Aorta (tissue), 5 donors: ENCODE measurements at places on chromosomes 13 and 19. TPM values are rescaled to one million over a fixed set of nuclear protein-coding genes. Genes with fewer than 3 reads are reported as not detected.
A peak's percentile ranks its signal among the peaks of the same experiment; 100 is the strongest.

- no peak overlapping the region for H3K27ac ChIP-seq
- H3K27me3 ChIP-seq: no peaks in the 10 kb centered on the region
- no peak overlapping the region for H3K4me3 ChIP-seq
- no peaks in the 10 kb centered on the region for H3K36me3 ChIP-seq
Measured at GRCh38 chr13:80428349-80429096, 87.6 kb upstream of the SPRY2 start.

DNA sequence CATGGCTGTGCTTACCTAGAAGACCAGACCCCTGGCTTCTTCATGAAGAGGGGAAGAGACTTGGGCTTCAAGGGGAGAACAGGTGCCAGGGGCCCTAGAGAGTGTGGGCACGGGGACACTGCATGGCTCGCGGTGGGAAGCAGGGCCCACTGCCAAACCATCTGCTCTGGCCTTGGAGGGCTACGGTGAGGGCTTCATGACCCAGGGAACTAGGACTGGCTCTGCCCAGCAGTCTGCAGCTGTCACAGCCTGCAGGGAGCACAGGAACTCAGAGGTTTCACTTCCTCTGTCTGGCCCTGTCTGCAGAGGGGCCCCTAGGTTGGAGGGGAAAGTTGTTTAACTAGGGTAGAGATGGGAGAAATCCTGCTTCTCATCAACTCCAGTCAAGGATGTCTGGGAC is 4.3 kb downstream of the ERCC1 start:
- peak; percentile 75 for DNase-seq
- H3K27me3 ChIP-seq: no peaks in the 10 kb centered on the region
- no peak overlapping the region for H3K4me3 ChIP-seq
- no peaks in the 10 kb centered on the region for H3K4me1 ChIP-seq
- H3K27ac ChIP-seq: no peak overlapping the region
- H3K36me3 ChIP-seq: no peaks in the 10 kb centered on the region

- DNase-seq: no peak
- H3K36me3 ChIP-seq: no peaks in the 10 kb centered on the region
- H3K4me3 ChIP-seq: no peak overlapping the region
- no peaks in the 10 kb centered on the region for H3K27me3 ChIP-seq
- H3K27ac ChIP-seq: no peak overlapping the region
Measured at GRCh38 chr19:4800591-4801081, 9.1 kb downstream of the FEM1A start.

GRCh38 chr13:32039528-32039927 is 8.0 kb downstream of the FRY start:
- DNase-seq: no peak
- H3K36me3 ChIP-seq: no peaks in the 10 kb centered on the region
- H3K4me3 ChIP-seq: no peak overlapping the region
- H3K27me3 ChIP-seq: no peaks in the 10 kb centered on the region
- peaks cover 10% of the 10 kb centered on the region for H3K4me1 ChIP-seq

DNA sequence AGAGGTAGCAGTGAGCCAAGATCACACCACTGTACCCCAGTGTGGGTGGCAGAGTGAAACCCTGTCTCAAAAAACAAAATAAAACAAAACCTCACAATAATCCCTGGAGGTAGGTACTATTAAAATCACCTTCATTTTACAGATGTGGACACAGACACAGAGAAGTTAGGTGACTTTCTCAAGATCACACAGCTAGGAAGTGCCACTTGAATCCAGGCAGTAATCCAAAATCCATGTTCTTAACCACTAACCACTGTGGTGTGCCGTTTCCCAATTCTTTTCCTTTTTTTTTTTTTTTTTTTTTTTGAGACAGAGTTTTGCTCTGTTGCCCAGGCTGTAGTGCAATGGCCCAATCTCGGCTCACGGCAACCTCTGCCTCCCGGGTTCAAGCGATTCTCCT is 9.0 kb downstream of the PPP1R14A start:
- H3K27me3 ChIP-seq: no peaks in the 10 kb centered on the region
- peaks cover 3% of the 10 kb centered on the region for H3K4me1 ChIP-seq

WASF3 gene
- 27.1 TPM for total RNA-seq

FOXA3 gene
- not detected for total RNA-seq

TLE2 gene
- total RNA-seq: 54.8 TPM

DNA sequence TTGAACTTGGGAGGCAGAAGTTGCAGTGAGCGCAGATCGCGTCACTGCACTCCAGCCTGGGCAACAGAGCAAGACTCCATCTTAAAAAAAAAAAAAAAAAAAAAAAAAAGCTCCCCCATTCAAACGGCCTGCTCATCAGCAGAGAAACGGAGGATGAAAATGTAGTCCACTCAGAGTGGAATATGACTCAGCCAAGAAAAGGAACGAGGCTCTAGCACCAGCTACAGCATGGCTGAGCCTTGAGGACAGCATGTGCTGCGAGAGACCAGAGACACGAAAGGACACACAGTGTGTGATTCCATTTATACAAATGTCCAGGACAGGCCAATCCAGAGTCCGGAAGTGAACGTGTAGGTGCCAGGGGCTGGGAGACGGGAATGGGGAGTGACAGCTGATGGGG is 18.1 kb upstream of the MIER2 start:
- no peak overlapping the region for H3K27ac ChIP-seq
- no peaks in the 10 kb centered on the region for H3K4me1 ChIP-seq
- DNase-seq: no peak
- H3K27me3 ChIP-seq: no peaks in the 10 kb centered on the region
- H3K36me3 ChIP-seq: no peaks in the 10 kb centered on the region
- H3K4me3 ChIP-seq: no peak overlapping the region

DNA sequence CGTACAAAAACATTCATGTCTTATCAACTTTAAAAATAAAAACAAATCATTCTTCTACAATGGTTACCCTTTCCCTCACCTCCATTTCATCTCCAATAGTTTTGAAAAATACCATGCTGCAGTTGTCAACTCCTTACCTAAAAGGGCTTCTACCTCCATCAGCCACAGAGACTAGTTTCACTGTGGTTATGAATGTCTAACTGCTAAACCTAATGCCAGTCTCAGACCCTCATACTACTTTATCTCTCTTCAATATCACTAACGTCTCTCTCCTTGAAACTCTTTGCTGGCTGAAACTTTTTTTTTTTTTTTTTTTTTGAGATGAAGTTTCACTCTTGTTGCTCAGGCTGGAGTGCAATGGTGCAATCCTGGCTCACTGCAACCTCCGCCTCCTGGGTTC is 27.1 kb downstream of the LNX2 start:
- DNase-seq: no peak
- H3K27me3 ChIP-seq: no peaks in the 10 kb centered on the region
- H3K4me3 ChIP-seq: no peak overlapping the region
- no peaks in the 10 kb centered on the region for H3K4me1 ChIP-seq
- no peak overlapping the region for H3K27ac ChIP-seq

- H3K4me3 ChIP-seq: no peak overlapping the region
- no peak overlapping the region for H3K27ac ChIP-seq
- H3K36me3 ChIP-seq: no peaks in the 10 kb centered on the region
- no peaks in the 10 kb centered on the region for H3K4me1 ChIP-seq
- no peaks in the 10 kb centered on the region for H3K27me3 ChIP-seq
Measured at GRCh38 chr13:87894059-87894458, 222.9 kb downstream of the SLITRK5 start.

ENOX1 gene
- total RNA-seq: 1.4 TPM

UQCR11 gene
- 153 TPM for total RNA-seq

GRCh38 chr13:80684217-80684991 is 343.5 kb upstream of the SPRY2 start:
- no peaks in the 10 kb centered on the region for H3K4me1 ChIP-seq
- no peaks in the 10 kb centered on the region for H3K36me3 ChIP-seq
- no peaks in the 10 kb centered on the region for H3K27me3 ChIP-seq
- H3K4me3 ChIP-seq: no peak overlapping the region

DNA sequence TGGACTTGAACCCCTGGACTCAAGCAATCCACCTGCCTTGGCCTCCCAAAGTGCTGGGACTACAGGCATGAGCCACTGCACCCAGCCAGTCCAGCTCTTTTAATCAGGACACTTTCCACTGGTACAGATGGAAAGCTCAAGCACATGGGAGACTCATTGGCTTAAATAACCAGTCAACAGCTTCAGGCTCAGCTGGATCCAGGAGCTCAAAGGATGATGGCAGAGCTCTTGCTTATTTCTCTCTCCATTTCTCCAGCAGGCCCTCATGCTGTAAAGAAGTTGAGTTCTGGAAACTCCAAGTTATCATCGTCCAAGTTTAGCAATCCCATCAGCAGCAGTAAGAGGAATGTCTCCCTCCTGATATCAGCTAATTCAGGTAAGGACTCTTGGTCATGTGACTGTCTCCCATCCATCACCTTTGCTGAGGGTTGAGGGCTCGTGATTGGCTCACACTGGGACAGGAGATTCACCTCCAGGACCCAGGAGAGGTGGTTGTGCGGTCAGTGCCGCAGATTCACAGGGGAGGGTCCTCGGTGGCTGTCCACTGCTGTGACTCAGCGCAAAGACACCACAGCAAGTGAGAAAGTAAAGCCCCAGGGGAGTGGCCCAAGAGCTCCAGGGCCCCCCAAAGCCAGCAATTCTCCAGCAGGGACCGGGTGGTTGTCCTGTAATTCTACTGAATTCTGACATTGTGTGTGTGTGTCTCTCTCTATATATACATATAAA is 5.1 kb downstream of the CCL25 start:
- DNase-seq: no peak
- H3K27me3 ChIP-seq: no peaks in the 10 kb centered on the region
